ENCODE measurements at places on chromosomes 2 and 18. TPM values are rescaled to one million over a fixed set of nuclear protein-coding genes. Genes with fewer than 3 reads are reported as not detected.

- peak; percentile 71 for DNase-seq
Measured at GRCh38 chr2:109513749-109514588, 99.8 kb downstream of the SEPTIN10 start.

DNA sequence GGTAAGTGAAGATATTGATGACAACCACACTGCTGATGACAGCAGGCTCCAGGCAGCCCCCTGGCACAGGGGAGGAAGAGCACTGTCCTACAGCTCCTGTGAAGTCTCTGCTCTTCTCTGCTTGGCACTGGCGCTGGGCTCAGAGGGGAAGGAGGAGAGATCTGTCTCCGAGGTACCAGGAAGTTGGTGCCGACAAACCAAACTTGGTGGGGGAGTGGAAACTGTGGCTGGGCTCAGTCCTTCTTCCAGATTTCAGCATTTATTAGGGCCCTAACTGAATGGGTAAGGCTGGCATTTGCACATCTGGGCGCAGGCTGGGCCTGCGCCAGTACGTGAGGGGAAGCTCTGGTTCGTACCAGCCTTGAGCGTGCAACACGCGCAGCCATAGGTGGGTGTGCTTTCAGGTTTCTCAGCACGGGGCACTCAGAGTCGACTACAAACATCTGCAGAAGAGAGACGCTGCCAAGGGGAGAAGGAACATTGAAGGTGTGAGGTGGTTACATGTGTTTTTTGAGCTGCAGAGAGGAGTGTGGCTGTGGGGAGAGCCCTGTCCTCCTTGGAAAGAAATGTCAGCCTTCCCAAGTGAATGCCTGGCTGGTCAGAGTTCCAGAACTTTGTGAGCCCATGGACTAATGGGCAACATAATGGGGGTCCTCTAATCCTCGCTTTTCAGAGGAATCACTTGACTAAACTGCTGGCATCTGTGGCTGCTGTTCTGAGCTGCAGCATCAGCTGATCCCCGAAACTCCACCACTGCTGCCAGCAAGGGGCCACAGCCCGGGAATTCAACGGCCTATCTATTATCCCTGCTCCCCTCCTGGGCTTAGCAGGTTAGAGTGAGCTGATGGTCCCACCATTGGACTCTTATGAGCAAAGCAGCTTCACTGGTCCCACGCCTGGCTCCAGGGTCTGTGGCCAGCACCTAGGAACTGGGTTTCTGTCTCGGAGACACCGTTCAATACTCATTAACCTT is 55.2 kb upstream of the SEMA4C start:
- DNase-seq = no peak

DNA sequence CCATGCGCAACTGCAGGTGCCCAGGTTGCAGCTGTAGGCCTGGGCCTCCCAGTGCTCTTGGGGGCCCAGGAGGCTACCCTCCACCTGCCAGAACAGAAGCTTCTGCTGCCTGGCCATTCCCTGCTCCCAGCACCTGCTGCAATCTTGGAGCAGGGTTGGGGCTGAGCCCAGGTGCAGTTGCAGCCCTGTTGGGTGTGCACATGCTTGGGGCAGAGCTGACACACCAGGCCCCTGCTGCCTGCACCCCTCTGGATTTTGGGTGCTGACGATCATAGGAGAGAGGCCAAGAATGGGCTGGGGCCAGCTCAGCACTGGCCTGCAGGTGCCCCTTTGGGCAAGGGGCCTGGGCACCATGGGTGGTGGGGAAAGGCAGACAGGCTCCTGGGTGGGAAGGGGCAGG is 20.5 kb upstream of the SP140L start:
- DNase-seq = no peak

DNA sequence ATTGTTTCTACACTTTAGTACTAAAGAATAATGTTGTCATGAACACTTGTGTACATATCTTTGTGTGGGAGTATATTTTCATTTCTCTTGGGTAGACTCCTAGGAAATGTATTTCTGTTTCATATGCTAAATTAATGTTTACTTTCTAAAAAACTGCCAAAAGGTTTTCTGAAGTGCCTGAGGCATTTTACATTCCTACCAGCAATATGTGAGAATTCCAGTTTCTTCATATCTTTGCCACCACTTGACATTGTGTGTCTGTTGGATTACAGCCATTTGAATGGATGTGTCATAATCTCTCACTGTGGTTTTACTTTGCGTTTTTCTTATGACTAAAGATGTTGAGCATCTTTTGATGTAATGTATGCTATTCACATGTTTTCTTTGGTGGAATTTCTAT is 428.2 kb upstream of the KCNH7 start:
- DNase-seq = no peak

- peak; percentile 47 for DNase-seq
Measured at GRCh38 chr2:129760669-129761068, 218.8 kb upstream of the RAB6C start.

DNA sequence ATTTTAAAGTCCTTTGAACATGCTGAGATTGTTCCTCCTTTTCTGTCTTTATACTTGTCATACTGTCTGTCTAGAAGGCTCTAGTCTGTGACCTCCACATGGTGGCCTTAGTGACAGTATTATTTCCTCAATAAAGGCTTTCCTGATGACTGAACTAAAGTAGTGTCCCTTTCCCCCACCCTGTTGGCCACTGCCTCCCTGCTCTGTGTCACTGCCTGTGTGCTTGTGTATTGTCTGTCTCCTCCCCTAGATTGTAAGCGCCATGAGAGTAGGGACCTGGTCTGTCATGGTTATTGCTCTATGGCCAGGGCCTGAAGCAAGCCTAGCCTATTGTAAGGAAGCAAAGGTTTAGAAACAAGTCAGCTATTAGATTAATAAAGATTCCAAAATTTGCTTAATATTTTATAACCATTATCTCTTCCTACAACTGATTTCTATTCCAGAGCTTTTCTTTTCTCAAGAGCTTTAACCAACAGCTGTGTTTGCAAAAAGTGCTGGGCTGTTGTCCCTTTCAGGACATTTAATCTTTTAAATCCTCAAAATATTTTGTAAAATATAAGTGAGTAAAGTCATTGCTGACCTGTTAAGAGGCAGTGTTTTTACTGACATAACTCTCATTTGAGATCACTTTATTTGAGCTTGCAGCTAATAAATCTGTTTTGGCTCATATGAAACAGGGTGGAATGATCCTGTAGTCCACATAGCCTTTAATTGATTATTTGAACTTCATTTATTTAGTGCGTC is 35.5 kb downstream of the DIS3L2 start:
- DNase-seq = no peak

DNA sequence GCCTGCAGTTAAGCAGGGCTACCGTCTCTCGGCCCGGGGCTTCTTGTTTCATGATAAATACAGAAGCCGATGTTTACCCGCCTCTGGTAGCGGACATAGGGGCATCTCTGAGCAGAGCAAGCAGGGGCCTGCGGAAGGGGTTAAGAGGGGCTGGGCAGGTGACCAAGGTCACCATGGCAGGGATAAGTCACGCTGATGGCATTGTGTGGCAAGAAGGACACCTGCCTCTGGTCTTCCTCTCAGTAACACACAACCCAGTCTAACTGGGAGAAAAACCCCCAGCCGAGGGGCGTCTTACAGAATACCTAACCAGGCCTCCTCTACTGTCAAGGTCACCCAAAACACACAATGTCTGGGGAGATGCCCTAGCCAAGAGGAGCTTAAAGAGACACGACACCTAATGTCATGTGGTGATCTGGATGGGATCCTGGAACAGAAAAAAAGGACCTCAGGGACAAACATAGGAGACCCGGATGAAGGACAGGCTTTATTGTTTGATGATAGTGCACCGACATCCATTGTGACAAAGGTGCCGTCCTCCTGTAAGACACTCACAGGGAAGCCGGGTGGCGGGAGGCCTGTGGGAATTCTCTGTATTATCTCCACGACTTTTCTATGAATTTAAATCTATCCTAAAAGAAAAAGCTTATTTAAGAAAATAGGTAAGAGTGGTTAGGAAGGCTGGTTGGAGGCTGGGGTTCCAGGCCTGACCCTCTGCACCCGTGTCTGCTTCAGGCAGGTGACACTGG is 24.8 kb downstream of the SH3BP4 start:
- no peak for DNase-seq

Gene CD8B2
- not detected for total RNA-seq

Gene GATA6
- total RNA-seq = 95.5 TPM

Gene IL36A
- total RNA-seq = not detected

Gene RND3
- 9.6 TPM for total RNA-seq

Gene GTF3C2
- 19.7 TPM for total RNA-seq

Gene RPRM
- total RNA-seq = 1.1 TPM

- peak; percentile 74 for DNase-seq
Measured at GRCh38 chr18:61581578-61582201, 248.5 kb downstream of the CDH20 start.

- no peak for DNase-seq
Measured at GRCh38 chr18:6397931-6398566, 16.7 kb downstream of the L3MBTL4 start.

DNA sequence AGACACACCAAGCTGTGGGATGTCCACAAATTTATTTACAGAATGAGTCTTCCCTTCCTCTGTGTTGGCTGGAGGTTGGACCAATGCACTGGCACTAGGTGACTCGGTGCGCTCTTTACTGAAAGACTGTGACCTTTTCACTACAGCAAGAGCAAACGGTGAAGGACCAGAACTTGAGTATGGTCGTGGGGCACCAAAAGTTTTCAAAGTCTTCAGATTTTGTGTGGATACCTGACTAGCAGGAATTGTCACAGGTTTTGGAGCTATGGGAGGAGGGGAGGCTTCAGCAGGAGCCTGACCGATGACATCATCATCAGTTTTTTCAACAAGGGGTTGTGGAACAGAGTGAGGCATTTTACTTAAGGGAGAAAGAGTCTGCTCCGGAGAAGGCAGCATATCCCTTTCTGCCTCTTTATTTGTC is 73.0 kb upstream of the GRB14 start:
- DNase-seq = no peak

Gene RAD51AP2
- 0.28 TPM for total RNA-seq

- no peak for DNase-seq
Measured at GRCh38 chr18:30527226-30527625, 515.3 kb downstream of the DSC3 start.

DNA sequence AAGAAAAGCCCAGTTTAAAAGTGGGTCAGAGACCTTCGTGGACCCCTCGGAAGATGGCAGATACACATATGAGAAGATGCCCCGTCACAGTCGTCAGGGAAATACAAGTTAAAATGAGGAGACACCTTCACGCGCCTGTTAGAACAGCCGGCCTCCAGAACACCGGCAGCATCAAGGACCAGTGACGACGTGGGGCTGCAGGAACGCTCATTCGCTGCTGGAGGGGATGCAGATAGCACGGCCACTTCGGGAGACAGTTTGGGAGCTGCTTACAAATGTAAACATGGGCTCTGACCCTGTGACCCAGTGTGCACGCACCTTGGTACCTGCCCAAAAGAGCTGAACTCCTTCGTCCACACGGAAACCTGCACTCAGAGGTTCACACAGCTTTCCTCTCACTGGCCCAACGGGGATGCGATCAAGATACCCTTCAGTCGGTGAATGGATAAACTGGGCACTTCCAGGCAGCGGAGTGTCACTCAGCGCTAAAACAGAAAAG is 83.7 kb upstream of the CTDP1 start:
- DNase-seq = no peak

Gene LRRTM1
- total RNA-seq = 0.31 TPM

GRCh38 chr2:5946225-5947115 is 254.3 kb downstream of the SOX11 start:
- DNase-seq = no peak

Gene SERPINB2
- total RNA-seq = 0.94 TPM

GRCh38 chr2:84302513-84303412 is 156.3 kb downstream of the SUCLG1 start:
- no peak for DNase-seq
